Activated CD8-positive, alpha-beta memory T cell treated with anti-CD3 and anti-CD28 coated beads, Interleukin-2, amount 50 U/mL, for 4 hours (primary cell): ENCODE measurements at places on chromosomes 5 and 9.

DNA sequence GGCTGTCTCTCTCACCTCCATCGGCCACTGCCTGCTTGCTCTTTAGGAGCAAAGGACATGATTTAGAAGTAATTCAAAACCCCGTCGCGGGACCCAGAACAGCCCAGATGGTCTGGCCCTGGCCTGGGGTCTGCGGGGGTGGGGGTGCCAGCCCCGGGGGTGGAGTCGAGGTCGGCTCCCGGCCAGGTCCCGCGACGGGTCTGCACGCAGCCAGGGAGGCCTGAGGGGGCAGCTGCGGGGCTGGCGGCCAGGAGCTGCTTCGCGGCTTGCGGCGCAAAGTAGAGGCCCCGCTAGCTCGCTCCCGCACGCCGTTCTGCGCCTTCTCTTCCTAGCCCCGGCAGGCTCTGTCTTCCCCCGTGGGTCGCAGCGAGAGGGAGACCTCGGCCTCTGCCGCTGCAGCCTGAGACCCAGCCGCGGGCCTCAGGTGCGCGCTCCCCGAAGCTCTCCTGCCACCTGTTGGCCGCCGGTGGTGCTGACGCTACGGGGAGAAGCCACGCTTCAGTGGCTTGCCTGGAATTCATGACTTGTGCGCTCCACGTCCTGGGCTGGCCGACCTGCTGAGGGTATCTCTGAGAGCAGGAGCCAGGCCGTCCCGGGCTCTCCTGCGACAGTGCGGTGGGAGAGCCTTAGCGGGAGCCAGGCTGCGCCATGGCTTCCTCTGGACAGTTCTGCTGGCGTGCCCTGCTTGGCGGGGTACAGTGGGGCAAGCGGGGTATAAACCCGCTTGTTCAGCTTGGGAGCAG lies 157.2 kb upstream of the PITX1 start:
- peak; percentile 66 for DNase-seq

- DNase-seq: no peak
These were observed 49.5 kb downstream of the ST8SIA4 start for GRCh38 chr5:100853582-100853981.

- no peak for DNase-seq
These were observed 581 bp upstream of the C9orf40 start for GRCh38 chr9:74953235-74953751.

GRCh38 chr9:21988056-21988990 lies 5.9 kb downstream of the CDKN2A start:
- no peak for DNase-seq

GRCh38 chr9:34454571-34455065 lies 3.8 kb downstream of the FAM219A start:
- no peak for DNase-seq

- no peak for DNase-seq
These were observed 127.1 kb upstream of the SAP30L start for GRCh38 chr5:154318691-154319090.

- DNase-seq: no peak
These were observed 84.8 kb downstream of the EQTN start for GRCh38 chr9:27212191-27212590.

DNA sequence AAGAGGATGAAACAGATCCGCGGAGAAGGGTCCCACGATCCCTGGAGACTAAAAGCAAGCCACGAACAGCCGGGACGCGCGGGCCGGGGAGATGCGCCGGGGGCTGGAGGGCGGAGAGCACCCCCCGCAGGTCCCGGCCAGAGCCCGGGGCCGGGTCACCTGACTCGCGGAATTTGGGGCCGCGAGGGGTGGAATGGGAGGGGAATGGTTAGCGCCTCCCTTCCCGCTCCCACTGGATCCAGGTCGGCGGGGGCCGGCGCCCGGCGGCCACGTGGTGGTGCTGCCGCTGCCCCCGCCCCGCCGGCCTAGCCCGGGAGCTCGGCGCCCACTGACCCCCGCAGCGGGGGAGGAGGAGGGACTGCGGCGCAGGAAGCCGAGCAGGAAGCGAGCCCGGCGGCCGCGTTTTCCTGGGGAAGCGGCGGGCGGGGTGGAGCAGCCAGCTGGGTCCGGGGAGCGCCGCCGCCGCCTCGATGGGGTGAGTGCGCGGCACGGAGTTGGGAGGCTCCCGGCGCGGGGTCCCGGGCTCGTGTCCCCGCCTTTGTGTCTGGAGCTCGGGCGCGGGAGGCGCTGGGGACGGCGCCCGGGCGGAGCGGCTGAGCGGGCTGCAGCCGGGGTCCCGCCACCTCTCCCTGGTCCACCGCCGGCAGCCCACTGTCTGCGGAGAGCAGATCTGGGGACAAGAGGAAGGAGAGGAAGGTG lies at the start of gene RAI14:
Gene RAI14 (plus strand): TSS at position 328 of the 699 bp plus-strand sequence. CDS start 30,592 bp downstream, outside the sequence.
- DNase-seq: peak; percentile 15

DNA sequence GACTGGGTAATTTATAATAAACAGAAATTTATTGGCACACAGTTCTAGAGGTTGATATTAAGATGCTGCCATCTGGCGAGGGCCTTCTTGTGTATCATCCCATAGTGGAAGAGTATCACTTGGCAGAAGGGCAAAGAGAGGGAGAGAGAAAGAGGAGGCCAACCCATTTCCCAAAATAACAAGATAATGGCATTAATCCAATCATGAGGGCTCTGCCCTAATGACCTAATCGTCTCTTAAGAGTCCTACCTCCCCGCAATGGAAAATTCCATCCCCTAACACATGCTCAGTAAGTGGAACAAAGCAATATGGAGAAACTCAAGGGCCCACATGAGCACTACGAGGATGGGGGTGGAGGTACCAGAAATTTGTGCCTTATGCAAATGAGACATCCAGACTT lies 17.6 kb upstream of the VDAC1 start:
- DNase-seq: no peak

DNA sequence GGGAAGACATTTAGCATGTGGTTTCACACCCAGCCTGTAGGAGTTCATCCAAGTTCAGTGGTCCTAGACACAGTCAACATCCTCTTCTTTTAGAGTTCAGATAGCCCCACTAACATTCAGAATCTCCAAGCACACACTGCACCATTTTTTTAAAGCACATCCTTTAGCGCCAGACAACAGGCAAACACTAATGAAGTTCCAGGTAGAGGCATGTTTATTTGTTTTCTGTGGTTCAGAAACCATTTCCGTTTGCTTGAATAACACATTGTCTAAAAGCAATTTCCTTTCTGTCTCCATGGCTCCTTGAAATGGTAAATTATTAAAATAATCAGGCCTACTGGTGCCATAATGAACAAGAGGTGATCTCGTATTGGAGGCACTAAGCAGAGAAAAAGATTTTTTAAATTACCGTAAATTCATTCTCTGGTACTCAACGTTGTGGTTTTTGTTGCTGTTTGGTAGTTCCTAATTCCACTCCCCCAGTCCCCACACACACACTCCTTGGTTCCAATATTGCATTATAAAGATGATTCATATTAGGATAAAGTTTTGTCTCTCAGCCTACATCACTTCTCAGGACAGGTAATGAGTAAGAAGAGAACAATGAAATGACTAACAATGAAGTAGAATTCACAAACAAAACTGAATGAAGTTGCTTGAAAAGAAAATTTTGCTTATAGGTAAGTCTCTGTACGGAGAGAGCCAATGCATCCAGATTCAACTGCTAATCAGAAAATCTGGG lies 153.1 kb downstream of the PCSK1 start:
- DNase-seq: no peak

DNA sequence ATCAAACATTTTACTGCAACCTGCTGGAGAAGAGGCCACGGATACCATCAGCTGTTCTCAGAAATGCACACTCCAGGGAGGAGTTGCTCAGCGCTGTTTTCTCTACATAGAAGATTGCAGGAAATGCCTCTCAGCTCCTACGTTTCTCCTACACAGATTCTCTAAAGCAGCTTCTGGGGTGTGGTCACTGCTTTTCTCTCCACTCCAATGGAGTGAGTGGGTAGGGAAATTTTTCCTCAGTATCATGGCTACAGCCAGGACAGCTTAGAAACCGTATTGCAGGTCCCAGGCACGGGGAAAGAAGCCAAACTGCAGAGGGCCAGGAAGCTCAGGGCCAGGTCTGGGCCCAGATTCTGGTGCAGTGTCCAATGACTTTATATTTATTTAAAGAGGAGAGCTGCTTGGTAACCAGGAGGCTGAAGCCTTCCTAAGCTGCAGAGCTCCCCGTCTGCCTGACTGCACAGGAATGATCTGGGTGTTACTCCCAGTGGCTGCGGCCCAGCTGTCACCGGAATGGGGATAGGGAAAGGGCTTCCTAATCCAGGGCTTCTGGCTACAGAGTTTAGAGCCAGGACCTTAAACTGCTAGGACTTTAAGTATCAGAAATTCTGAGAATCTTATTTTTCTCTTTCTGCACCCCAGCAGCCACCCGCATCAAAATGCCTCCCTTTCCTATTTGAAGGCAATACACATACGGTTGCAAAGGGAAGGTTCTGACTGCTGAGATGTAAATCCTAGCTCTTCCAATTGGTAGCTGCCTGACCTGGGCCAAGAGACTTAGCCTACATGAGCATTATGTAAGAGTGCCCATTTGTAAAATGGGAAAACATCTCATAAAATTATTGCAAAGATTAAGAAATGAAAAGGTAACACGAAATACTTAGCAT lies 1.4 kb upstream of the SPTAN1 start:
- DNase-seq: no peak

GRCh38 chr5:116880150-116880549 lies 305.5 kb upstream of the SEMA6A start:
- DNase-seq: no peak

GRCh38 chr9:32882705-32883104 lies 99.4 kb downstream of the TMEM215 start:
- DNase-seq: no peak

DNA sequence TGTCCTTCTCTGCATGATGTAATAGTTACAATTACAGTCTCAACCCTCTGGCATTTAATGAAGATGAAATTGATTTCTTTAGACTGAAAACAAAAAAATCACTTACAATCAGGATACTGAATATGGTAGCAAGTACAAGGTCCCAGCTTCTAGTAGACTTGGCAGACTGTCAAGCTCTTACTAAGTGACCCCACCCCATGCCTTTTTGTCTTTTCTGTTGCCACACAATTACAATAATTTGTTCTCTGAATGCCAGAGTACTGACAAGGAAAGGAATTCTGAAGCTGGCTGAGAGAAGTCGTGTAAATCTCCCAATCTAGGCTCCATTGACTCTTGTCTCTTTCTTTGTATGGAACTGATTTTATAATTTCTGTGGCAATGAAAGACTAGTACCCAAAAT lies 154.2 kb downstream of the TMC1 start:
- DNase-seq: no peak

DNA sequence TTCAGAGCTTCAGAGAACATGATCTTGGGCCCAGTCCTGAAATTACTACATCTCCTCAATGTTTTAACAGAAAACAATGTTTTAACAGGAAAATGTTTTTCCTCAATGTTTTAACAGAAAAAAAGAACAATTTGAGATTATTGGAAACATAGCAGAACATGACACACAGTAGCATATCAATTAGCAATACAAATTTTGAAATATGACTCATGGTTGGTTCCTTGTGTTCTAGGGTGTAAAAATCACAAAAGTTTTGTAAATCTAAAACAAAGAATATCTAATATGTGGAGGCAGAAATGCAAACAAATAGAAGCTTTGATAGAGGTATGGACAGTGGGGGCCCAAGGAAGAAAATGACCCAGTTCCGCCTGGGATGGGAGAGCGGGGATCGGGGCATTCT lies 22.8 kb upstream of the ARSB start:
- DNase-seq: no peak

DNA sequence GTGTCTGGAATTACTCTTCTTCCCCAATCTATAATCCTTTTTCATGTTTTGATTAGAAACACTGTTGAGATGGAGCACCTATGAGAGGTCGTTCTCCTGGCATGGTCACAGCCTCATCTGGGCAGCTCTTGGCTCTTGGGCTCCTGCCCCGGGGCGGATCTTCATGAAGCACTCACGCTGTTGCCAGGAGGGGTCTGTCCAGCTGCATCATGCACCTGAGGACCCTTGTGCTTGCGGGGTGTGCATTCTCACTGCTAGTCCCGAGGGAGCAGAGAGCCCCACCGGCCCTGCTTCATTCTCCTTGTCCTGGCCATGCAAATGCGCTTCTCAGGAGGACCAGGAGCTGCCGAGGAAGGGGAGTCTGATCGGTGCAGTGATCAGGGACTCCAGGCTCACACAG lies 117.6 kb upstream of the S1PR3 start:
- DNase-seq: no peak

DNA sequence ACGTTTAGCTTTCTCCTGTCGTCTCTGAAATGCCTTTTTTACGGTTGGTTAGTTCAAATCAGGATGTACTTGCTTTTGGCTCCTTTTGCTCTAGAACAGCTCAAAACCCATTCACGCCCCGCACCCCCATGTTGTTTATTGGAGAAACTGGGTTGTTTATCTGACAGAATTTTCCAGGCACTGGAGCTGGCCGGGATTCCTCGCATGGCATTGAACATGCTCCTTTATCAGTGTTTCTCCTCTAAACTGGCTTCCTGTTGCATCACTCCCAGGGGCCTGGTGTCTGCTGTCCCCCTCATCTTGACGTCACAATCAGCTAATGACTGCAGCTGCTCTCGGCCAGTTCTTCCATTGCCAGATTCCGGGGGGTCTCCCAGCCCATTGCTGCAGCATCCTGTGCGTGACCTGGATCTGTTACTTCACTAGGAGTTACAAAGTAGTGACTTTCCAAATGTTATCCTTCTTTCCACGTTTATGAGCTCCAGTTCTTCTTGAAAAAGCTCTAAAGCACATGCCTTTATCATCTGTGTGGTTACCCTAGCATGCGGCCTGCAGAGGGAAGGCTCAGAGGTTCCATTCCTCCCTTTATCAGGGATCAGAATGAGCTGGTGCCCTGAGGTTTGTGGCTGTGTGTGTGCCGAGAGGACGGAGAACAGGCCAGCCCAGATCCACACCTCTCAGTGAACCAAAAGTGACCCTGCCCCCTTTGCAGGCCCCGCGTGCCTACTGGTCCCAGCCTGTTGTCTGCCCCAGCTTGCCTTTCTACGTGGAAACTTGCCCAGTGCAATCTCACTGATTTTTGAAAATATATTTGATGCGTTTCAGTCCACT lies 27.5 kb downstream of the FAM163B start:
- no peak for DNase-seq

GRCh38 chr9:114034661-114035062 lies 43.4 kb downstream of the AMBP start:
- no peak for DNase-seq

GRCh38 chr5:66870708-66871107 lies 274.5 kb downstream of the MAST4 start:
- DNase-seq: no peak

- DNase-seq: no peak
These were observed 75.2 kb downstream of the GOLPH3 start for GRCh38 chr5:32098890-32099310.

GRCh38 chr5:180140079-180140554 lies 68.6 kb upstream of the RNF130 start:
- no peak for DNase-seq
